Endothelial cell of umbilical vein (primary cell): ENCODE measurements at places on chromosomes 11 and 22. TPM values are rescaled to one million over a fixed set of nuclear protein-coding genes. Genes with fewer than 3 reads are reported as not detected.

The KCNJ4 gene
- not detected in 2 replicates for total RNA-seq

The P2RX6 gene
- total RNA-seq: not detected in 2 replicates

The UCP2 gene
- total RNA-seq: 12.1 and 16.5 TPM in 2 replicates

The KIRREL3 gene
- total RNA-seq: not detected in 2 replicates

The NTM gene
- total RNA-seq: 1.00 and 1.0 TPM in 2 replicates

The KLHL35 gene
- total RNA-seq: 0.97 and 1.2 TPM in 2 replicates

The PCSK7 gene
- total RNA-seq: 68.0 and 72.7 TPM in 2 replicates

The CCDC157 gene
- total RNA-seq: 1.7 and 2.1 TPM in 2 replicates

The SMC1B gene
- total RNA-seq: 0.07 TPM in 1 of 2 replicates, not detected in the other

The OR6T1 gene
- not detected in 2 replicates for total RNA-seq

The MYOD1 gene
- not detected in 2 replicates for total RNA-seq

The SYCE3 gene
- total RNA-seq: not detected in 2 replicates

The BIK gene
- total RNA-seq: 0.49 TPM in 1 of 2 replicates, not detected in the other

The MS4A3 gene
- not detected in 2 replicates for total RNA-seq

The DDI1 gene
- total RNA-seq: not detected in 2 replicates

The SCGB1D2 gene
- total RNA-seq: not detected in 2 replicates

The OR5AR1 gene
- total RNA-seq: not detected in 2 replicates

The NXPE2 gene
- total RNA-seq: not detected in 2 replicates

The MS4A15 gene
- total RNA-seq: not detected in 2 replicates

The RASGRP2 gene
- total RNA-seq: 1.1 and 2.3 TPM in 2 replicates

The POLR2L gene
- 252 and 259 TPM in 2 replicates for total RNA-seq

The CASTOR1 gene
- 7.2 and 8.1 TPM in 2 replicates for total RNA-seq

The FAM111B gene
- total RNA-seq: 17.4 and 21.9 TPM in 2 replicates

The TMEM135 gene
- total RNA-seq: 33.2 and 36.8 TPM in 2 replicates

The DMC1 gene
- total RNA-seq: 0.91 and 1.1 TPM in 2 replicates

The ASCL2 gene
- total RNA-seq: not detected in 2 replicates

The UNC93B1 gene
- total RNA-seq: 10.6 and 11.5 TPM in 2 replicates

The CYP2D6 gene
- total RNA-seq: 0.91 and 0.97 TPM in 2 replicates

The GATD1 gene
- 78.5 and 83.1 TPM in 2 replicates for total RNA-seq

The OR51E2 gene
- not detected in 2 replicates for total RNA-seq

The PKNOX2 gene
- total RNA-seq: 0.11 and 0.14 TPM in 2 replicates
